ENCODE measurements at places on chromosomes 3 and 15.

- no peak for DNase-seq
Observed at GRCh38 chr3:160633361-160634083, 43.4 kb upstream of the ARL14 start.

GRCh38 chr3:66487465-66487864, 13.4 kb downstream of the LRIG1 start:
- DNase-seq = no peak

DNA sequence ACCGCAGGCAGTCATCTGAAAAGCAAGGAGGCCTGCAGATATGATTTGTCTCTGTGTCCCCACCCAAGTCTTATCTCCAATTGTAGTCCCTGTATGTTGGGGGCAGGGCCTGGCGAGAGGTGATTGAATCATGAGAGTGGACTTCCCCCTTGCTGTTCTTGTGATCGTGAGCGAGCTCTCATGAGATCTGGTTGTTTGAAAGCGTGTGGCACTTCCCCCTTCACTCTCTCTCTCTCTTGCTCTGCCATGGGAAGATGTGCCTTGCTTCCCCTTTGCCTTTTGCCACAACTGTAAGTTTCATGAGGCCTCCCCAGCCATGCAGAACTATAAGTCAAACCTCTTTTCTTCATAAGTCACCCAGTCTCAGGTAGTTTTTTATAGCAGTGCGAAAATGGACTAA, 83.3 kb downstream of the TMCO5A start:
- no peak for DNase-seq

DNA sequence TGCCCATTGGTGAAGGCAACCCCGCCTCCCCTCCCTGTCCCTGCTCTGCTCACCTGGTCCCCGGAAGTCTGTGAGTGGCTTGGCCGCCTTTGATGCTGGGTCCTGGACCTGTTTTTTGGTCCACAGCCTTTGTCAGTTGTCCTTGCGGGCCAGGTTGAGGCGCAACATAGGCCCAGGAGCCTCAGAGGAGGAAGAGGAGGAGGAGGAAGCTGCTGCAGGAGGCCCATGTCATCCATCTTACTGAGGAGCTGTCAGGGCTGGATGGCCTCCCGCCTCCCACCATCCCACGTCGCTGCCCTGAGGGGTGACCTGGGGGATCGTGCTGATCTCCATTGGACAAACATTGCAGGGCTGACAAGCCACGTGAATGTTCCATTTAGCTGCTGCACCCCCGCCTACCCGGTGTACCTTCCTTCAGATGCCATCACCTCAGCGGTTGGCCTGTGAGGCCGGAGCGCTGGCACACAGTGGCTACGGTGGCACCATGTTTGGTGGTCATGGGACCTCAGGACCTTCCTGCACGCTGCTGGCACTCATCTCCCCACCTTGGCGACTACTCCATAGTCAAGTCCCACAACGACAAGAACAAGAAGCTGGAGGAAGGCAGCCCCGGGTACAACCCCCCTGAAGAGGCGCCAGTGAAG, 106.3 kb downstream of the SMAD6 start:
- DNase-seq = no peak

DNA sequence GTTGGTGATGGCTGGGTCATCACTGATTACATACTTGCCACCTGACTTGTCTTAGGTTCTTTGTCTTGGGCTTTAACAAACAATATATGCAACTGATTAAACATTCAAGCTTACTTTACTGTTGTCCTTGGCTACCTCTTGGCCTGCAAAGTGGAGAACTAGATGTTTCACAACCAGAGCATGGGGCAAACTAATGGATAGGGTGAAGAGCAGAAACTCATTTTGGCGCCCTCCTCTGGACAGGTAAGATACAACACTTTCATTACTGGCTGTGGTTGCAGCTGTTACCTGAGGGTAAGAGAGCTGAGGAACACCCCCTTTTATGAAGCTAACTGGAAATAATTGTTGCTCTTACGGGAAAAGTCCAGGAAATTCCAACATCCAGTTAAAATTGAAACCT, 262.1 kb downstream of the NAALADL2 start:
- no peak for DNase-seq

- DNase-seq = no peak
Observed at GRCh38 chr15:73796331-73796831, 43.2 kb upstream of the INSYN1 start.

DNA sequence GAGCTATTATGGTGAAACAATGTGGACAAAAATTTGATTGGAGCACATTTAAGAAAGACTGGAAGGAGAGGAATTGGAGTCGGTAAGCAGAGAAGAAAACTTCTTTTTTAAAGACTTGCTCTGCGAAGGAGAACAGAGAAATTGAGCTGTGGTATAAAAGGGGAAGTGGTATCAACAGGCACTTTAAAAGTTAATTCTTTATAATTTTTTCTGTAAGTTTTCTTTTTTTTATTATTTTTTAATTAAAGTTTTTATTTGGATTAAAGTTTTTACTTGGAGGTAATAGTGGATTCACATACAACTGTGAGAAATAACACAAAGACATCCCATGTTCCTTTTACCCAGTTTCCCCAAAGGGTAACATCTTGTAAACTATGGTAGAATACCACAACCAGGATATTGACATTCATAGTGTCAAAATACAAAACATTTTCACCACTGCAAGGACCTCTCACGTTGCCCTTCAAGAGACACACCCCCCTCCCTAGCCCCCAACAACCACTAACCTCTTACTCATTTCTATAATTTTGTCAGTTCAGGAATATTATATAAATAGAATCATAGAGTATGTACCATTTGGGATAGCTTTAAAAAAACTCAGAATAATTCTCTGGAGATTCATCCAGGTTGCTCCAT, 33.8 kb upstream of the XIRP1 start:
- DNase-seq = no peak

GRCh38 chr3:46208167-46208704, at the start of gene CCR1:
Gene CCR1, minus strand, starts transcription at chr3:46208313. Its CDS starts 4,000 bp downstream, at chr3:46204313.
- DNase-seq = peak; percentile 11

DNA sequence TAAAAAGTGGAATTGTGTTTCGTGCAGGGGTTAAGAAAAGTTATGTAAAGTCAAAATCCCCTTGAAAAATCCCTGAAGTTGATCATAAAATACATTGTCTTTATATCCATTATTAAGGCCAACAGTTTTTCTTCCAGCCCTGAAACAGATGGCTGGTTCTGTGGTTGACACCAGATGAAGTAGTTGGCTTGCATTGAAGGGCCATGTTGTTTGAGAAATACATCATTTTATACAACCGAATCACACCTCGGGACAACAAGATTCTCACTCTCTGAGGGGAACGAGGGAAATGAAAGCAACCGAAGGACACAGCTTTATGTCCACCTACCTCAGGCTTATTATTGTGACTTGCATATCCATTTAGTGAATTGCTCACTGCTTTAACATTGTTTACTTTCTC, 126.0 kb upstream of the MITF start:
- DNase-seq = no peak

GRCh38 chr3:142931222-142931621, 32.3 kb downstream of the PAQR9 start:
- no peak for DNase-seq

- DNase-seq = no peak
Observed at GRCh38 chr3:128933213-128933921, 53.9 kb downstream of the ACAD9 start.

DNA sequence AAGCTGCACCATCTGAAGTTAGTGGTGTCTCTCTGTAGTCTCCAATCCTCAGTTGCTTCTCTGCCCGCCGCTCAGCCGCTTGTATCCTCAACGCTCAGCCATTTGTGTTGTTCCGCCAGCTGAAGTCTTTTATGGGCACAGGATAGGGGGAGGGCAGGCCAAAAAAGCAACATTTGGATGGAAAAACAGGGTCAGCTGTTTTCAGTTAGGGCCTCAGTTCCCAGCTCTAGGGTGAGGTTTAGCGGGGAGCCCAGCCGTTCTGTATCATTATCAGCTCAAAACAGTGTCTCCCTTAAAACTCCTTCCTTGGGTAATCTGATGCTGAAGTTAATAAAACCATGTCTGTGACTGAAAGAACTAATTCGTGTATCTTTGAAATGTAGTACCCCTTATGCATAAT, 329.5 kb upstream of the AZI2 start:
- no peak for DNase-seq

GRCh38 chr3:122680475-122681283, at the start of gene PARP14:
Gene PARP14, plus strand, starts transcription at chr3:122680839. Its CDS starts 45 bp downstream, at chr3:122680884.
- DNase-seq = peak; percentile 66

GRCh38 chr3:127035677-127036076, 52.8 kb downstream of the PLXNA1 start:
- DNase-seq = no peak

DNA sequence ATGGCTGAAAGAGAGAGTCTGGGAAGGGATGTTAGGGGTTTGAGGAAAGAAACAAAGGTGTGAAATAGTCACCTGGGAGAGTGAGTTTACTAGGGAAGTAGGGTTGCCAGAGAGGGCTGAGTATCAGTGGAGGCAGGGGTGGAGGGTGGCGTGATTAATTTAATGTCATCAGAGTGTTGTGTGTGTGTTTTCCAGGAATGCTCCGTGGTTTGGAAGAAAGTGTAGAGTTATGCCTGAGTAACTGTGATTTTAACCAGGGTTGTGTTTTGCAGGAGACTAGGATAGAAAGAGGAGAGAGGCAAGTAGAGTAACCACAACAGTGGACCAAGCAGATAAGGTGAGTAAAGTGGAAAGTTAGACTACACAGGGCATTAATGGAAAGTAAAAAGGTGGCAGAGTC, 27.2 kb downstream of the PLD1 start:
- no peak for DNase-seq

DNA sequence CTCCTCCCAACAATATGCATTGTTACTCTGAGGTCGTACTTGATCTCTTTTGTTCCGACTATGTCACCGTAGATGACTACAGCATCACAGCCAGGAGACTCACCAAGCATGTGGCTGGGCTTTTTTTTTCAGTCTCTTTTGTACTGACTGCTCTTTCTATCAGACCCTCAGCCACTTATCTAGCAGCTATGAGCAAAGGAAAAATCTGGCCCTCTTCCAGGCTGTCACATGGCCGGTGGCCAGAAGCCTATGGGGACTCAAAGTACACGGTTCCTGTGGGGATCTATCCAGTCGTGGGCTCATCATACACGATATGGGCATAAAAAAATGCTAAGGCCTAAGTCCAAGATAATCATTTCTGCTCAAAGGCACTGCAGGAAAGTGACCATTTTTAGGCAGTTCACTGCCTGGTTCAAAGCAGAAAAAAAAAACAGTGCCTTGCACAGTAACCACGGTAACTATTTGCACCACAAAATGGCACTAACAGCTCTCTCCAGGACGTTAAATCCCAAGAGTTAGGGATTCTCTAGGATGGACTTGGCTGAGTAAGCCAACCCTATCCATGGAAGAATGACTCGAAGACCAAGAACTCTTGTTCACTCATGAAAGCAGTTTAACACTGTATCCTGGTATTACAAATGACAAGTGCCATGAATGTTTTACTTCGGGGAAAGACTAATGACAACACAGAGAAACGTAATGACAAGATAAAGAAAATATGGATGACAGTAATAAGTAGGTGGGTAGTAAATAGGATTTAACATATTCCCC, 50.3 kb downstream of the SHQ1 start:
- DNase-seq = no peak

- DNase-seq = no peak
Observed at GRCh38 chr3:126931806-126932187, 51.1 kb upstream of the PLXNA1 start.

DNA sequence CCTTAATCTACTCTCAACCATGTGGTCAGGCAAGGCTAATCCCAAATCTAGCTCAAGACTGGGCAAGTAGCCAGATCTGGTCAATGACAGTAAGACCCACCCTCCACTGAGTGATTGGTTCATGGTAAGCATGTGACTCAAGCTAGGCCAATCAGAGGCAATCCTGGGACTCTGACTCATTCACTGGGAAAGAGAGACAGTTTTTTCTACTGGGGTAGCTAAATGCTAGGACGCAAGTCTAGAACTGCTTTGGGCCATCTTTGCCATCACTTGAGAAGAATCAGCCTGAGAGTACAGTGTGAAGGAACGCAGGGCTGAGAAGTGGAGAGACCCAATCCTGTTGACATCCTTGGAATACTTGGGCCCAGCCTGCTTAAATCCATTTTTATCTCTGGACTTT, 9.4 kb upstream of the RAD18 start:
- peak; percentile 14 for DNase-seq

- DNase-seq = peak; percentile 18
Observed at GRCh38 chr15:40941528-40942336, 11.5 kb upstream of the CHAC1 start.

- DNase-seq = no peak
Observed at GRCh38 chr3:69290006-69290405, 95.9 kb downstream of the FRMD4B start.

DNA sequence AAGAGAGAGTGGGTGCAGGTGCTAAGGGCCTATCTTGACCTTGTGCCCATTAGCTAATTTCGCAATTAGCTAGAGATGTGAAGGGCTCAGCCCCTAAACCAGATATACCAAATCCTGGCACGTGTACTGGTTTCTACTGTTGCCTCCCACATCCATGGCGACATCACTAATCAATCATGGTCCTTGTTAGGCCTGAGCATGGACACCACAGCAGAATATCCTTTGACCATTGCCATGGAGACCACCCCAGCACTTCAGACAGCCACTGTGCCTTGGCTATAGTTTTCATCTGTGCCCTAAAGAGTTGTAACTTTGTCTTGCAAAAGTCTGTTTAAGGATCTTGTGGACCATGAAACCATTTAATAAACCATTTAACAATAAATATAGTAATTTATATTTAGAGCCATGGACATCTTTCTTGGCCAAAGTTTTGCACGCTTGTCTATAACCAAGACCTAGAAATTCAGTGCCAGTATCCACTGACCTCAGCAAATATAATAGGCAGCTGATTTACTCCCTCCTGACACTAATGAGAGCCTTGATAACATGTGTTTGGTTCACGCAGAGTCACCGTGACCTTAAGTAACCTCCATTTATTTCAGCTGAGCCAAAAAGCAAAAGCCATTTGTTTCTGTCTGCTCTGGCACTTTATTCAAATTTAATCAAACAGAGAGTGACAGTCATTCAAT, 43.4 kb downstream of the COLQ start:
- no peak for DNase-seq

- DNase-seq = no peak
Observed at GRCh38 chr3:53844262-53845102, 1.7 kb downstream of the CHDH start.

GRCh38 chr3:34106879-34107278, 308.4 kb downstream of the PDCD6IP start:
- peak; percentile 14 for DNase-seq

DNA sequence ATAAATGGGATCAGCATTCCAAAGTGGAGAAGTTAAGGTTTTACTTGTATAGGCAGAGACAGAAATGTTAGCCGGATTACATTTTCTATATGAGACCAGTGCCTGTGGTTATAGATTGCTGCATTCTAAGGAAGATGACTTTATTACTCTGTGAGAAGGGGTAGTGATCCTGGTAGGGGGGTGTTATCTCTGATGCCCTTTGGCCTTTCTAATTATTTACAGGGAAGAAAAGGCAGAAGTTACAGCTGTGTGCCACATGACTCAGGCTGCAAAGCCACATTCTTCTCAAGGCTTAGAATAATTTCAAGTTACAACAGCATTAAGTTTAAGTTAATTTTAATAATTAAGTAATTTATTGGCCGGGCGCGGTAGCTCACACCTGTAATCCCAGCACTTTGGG, 2.2 kb upstream of the TMC3 start:
- no peak for DNase-seq

- DNase-seq = no peak
Observed at GRCh38 chr3:155743606-155744005, 1.3 kb downstream of the PLCH1 start.
